ENCODE measurements at places on chromosomes 6 and 20.

DNA sequence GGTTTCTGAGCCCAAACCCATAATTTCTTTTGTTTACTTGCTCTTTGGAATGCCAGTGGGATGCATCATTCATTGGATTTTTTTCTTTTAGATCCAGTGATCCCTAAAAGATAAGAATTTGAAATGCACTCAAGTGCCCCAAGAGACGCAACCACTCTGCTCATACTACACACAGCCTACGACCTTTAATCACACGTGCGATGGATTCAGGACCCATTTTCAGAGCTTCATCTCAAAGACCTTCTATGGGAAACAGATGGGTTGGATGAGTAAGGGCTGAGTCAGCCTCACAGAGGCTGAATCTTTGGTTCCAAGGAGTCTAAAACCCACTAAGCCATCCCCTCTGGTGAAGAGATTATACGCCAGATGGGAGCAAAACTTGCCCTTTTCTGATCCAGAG, 265.5 kb upstream of the EXOC2 start:
- DNase-seq: no peak

DNA sequence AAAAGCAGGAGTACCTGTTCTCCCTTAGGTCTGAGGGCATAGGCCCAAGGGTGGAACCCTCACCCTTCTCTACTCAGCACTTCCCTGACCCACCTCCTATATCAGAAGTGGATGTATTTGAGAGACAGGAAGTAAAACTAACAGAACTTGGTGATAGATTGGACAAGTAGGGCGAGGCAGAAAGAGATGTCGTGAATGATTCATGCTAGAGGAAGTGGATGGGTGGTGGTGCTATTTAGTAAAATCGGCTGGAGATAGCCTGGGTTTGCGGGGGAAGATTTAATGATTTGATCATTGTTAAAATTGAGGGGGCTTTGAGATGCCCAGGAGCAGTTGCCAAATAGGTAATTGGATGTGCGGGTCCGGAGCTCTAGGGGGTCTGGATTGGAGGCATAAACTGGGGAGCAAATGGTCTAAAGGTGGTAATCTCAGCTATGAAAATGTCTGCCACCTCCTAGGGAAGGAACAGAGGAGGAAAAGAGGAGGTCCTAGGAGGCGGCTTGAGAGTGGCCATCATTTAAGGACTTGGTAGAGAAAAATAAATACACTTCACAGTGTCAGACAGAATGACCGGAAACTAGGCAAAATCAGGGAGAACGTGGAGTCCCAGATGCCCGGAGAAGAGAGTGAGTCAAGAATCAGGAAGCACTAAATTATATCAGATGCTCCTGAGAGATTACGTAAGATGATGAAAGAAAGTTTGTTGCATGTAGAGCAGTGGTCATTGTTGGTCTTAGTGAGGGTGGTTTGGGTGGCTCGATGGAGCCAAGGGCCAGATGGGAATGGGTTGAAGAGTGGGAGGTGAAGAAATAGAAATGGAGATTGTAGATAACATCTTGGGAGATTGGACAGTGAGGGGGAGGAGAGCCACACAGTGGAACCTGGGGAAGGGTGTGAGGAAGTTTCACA, 142.0 kb downstream of the CEP57L1 start:
- no peak for DNase-seq

DNA sequence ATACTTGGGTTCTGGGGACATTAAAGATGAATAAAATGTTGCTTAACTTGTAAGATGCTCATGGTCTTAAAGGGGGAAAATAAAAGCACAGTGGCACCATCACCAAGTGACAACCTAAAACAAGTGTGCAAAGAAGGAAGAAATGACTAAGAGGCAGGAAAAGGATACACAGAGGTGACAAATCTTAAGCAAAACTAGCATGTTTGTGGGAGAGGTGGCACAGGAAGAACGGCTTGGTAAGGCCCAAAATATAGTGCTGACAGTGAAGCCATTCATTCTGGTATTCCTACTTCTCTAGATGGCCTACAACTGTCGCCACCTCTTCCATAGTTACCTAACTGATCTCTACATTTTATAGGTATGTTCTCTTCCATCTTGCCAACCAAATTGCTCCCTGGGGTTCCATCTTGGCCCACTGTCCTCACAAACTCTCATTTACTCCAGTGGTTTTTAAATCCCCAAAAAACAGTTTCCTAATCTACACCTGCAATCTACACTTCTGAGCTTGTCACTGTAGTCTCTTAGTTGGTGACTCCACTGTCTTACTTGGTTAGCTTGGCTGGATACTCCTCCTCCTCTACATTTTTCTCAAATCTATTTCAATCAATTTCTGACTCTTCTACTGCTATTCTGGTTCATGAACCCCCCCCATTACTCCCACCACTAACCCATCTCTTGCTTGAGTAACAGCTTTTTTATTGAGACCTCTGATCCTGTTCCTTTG, 33.5 kb downstream of the FAM8A1 start:
- peak; percentile 39 for DNase-seq

DNA sequence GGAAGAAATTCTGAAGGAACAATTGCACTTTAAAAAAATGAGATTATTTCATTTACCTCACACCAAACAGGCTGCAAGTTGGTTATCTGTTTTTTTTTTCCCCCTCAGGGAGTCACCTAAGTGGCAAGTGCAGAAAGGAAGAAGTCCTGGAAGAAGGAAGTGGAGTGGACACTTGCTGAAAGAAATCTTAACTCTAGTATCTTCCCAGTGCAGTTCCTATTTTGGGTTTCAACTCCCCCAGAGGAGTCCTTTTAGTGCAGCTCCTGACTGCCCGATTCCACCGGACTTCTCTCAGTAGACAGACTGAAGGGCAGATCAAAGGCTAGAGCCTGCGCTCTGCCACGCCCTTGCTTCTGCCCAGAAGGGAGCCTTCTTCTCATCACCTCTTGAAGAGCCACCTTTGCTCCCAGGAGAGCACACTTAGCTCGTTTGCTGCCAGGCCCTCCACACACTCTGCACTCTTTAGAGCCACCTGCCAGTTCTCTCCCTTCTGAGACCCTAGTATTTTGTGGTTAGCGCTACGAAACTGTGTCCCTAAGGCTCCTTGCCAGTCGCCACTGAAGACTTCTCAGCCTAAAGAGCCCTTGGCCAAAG, 4.9 kb downstream of the MTCL3 start:
- DNase-seq: no peak

GRCh38 chr20:33675136-33675959, 1.1 kb upstream of the NECAB3 start:
- no peak for DNase-seq

- peak; percentile 8 for DNase-seq
These were observed 84.1 kb upstream of the POPDC3 start for GRCh38 chr6:105263685-105264610.

- no peak for DNase-seq
These were observed 31.5 kb upstream of the ADTRP start for GRCh38 chr6:11810039-11810541.

- no peak for DNase-seq
These were observed 186.2 kb downstream of the ARHGAP18 start for GRCh38 chr6:129523816-129524215.

GRCh38 chr6:15110726-15111354, 135.0 kb upstream of the JARID2 start:
- no peak for DNase-seq

DNA sequence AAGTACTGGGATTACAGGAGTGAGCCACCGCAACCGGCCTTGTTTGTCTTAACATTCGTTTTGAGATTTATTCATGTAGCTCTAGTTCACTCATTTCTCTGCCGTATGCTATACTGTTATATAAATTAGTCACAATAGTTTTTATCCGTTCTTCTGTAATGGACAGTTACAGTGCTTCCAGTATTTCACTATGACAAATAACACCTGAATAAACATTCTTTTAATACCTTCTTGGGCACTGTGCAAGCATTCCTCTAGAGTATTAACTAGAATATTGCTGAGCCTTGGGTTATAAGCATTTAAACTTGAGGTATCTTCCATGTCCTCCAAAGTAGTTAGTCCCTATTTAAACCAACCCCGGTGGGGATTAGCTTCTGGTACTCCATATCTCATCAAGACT, 45.6 kb downstream of the STK38 start:
- no peak for DNase-seq

DNA sequence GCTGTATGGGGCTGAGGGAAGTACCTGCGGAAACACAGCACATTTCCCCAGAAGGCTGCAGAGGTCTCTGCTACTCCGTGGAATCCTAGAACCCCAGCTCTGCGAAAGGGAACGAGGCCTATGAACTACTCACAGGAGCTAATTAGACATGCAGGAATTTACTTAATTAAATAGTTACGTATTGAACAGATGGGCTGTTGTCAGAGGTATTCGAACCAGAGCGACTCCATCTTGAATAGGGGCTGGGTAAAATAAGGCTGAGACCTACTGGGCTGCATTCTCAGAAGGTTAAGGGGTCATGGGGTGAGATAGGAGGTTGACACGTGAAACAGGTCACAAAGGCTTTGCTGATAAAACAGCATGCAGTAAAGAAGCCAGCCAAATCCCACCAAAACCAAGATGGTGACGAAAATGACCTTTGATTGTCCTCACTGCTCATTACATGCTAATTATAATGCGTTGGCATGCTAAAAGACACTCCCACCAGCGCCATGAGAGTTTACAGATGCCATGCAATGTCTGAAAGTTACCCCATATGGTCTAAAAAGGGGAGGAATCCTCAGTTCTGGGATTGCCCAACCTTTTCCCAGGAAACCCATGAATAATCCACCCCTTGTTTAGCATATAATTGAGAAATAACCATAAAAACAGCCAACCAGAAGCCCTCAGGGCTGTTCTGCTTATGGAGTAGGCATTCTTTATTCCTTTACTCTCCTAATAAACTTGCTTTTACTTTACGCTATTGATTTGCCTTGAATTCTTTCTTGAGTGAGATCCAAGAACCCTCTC, 14.7 kb upstream of the SSTR4 start:
- DNase-seq: no peak

GRCh38 chr6:50610562-50610961, 102.8 kb upstream of the TFAP2D start:
- DNase-seq: no peak

- DNase-seq: peak; percentile 71
These were observed 122.6 kb upstream of the MCHR2 start for GRCh38 chr6:100116411-100117194.

DNA sequence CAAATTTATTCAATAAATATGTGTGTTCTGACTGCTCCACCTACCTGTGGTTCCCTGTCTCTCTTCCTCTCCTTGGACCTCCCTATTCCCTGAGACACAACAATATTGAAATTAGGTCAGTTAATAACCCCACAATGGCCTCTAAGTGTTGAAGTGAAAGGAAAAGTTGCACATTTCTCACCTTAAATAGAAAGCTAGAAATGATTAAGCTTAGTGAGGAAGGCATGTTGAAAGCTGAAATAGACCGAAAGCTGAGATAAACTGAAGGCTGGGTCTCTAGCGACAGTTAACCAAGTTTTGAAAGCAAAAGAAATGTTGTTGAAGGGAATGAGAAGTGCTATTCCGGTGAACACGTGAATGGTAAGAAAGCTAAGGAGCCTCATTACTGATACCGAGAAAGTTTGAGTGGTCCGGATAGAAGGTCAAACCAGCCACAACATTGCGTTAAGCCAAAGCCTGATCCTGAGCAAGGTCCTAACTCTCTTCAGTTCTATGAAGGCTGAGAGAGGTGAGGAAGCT, 34.1 kb downstream of the UST start:
- peak; percentile 80 for DNase-seq

GRCh38 chr6:163888030-163888819, 473.7 kb downstream of the QKI start:
- no peak for DNase-seq

- DNase-seq: no peak
These were observed 314.8 kb upstream of the QKI start for GRCh38 chr6:163099621-163100171.

GRCh38 chr6:2990932-2991506, 8.7 kb upstream of the NQO2 start:
- no peak for DNase-seq

GRCh38 chr20:44370639-44371218, 15.2 kb downstream of the HNF4A start:
- no peak for DNase-seq

GRCh38 chr6:112665815-112666214, 318.7 kb downstream of the RFPL4B start:
- no peak for DNase-seq

DNA sequence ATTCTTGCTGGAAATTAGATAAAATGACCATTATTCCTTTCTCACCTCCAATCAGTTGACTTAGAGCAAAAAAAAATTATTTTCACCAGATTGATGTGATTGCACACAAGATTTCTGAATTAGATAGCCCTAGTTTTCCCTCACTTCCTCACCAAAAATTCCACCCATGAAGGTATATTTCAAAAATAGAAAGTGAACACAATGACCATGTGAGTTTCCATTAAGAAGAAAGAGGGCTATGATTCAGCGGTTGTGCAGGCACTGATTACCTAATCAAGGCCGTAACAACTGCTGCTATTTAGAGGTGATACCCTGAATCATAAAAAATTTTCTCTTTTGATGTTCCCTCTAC, 19.5 kb upstream of the RALGAPA2 start:
- no peak for DNase-seq

GRCh38 chr6:112037783-112038216, 16.1 kb upstream of the CCN6 start:
- DNase-seq: no peak

DNA sequence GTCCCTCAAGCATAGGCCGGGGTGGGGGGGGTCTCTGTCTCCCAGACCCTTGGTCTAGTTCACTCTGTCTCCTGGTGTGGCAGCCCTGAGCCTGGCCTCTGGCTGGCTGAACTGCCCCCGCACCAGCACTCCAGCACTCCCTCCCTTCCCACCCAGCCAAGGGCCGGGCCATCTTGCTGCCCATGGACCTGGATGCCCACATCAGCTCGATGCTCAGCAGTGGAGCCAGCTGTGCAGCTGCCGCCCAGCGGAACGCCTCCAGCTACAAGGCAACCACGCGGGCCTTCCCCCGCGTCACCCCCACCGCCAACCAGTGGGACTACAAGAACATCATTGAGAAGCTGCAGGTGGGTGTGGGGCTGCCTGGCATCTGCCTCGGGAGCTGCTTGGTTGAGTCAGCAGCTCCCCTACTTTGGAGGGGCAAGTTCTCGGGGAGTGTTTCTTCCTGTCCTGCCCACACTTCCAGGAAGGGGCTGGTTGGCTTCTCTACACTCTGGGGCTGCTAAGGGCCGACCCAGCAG, 28.4 kb downstream of the UQCC2 start:
- DNase-seq: no peak

DNA sequence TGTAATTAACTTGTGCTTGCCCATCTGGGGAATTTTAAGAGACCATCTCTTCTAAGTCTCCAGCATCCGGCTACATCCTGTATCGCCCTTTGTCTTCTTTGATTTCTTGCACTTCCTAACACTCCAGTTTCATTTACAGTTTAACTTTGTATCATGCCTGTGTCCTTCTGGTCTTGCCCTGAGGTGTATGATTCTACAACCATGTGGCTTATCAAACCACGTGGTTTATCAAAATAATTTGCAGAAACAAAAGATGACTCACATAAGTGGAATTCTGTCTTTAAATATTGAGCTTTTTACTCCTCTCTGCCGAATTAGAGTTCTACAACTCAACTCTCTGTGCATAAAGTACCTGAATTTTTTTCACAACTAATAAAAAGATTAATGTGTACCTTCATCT, 580.7 kb downstream of the KIF16B start:
- no peak for DNase-seq

DNA sequence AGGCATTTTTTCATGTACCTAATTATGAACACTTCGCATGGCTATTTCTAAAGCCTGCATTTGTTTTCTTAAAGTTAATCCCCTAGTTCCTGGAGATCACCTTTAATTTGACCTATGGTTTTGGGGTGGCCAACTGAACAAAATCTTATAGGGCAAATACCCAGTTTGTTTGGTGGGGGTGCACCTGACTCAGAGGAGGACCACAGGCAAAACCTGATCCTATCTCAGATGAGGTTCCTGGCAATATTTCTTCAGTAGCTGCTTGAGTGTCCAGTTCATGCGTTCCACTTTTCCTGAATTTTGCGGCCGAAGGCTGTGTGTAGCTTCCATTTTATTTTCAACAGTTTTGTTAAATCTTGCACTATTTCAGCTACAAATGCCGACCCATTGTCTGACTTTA, 10.3 kb upstream of the GMPR start:
- DNase-seq: no peak
